Osteoblast (primary cell): ENCODE measurements at places on chromosomes 5 and 9. TPM values are rescaled to one million over a fixed set of nuclear protein-coding genes. Genes with fewer than 3 reads are reported as not detected.

DNA sequence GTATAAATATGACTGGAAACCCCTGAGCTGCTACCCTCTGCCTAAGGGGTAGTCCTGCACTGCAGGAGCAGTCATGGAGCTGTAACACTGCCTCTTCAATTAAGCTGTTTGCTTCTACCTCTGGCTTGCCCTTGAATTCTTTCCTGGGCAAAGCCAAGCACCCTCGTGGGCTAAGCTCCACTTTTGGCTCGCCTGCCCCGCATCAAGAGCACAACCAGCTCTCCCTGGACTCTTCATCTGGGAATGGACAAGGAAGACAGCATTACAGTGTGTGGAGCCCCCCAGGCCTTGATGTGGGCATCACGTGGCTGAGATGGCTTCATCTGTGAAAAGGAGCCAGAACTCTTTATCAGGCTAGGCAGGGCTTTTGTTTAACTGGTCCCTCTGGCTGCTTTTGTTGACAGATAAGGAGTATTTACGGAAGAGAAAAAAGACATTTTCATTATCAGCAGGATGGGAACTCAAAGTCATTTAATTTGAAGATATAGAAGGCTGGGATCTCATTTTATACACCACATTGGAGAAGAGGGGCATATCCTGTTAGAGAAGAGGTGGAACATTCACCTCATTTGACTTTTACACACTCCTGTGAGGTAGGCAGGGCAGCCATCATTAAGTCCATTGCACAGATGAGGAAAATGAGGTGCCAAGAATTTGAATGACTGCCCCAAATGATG, 137.8 kb downstream of the SEMA6A start:
- no peaks in the 10 kb centered on the region for H3K27me3 ChIP-seq
- no peaks in the 10 kb centered on the region for H3K4me1 ChIP-seq
- no peaks in the 10 kb centered on the region for H3K36me3 ChIP-seq

- H3K4me1 ChIP-seq = peaks cover 2% of the 10 kb centered on the region
- H3K27me3 ChIP-seq = no peaks in the 10 kb centered on the region
- no peaks in the 10 kb centered on the region for H3K36me3 ChIP-seq
- no peak overlapping the region for H3K27ac ChIP-seq
- DNase-seq = peak; percentile 53
Measured at GRCh38 chr5:154740483-154740882, 14.7 kb upstream of the LARP1 start.

DNA sequence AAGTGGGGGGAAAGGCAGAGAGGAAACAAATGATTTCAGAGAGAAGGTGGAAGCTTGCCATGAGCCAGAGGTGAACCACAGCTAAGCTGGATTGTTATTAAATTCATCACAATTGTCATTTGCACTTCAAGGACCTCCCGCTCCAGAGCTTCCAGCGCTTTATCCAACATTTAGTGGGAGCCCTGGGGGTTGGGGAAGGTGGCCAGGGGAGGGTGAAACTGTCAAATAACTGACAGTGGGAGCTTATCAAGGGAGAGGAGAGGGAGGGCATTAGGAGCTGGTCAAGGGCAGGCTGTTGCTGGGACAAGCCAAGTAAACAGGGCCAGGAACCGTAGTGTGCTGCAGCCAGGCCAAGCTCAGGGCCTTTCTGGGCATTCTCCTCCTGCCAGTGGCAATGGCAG, 71.5 kb downstream of the SIL1 start:
- H3K4me1 ChIP-seq = peaks cover 8% of the 10 kb centered on the region
- no peak overlapping the region for H3K27ac ChIP-seq
- no peak for DNase-seq
- peaks cover 17% of the 10 kb centered on the region for H3K36me3 ChIP-seq
- no peaks in the 10 kb centered on the region for H3K27me3 ChIP-seq
- H3K4me3 ChIP-seq = no peak overlapping the region

DNA sequence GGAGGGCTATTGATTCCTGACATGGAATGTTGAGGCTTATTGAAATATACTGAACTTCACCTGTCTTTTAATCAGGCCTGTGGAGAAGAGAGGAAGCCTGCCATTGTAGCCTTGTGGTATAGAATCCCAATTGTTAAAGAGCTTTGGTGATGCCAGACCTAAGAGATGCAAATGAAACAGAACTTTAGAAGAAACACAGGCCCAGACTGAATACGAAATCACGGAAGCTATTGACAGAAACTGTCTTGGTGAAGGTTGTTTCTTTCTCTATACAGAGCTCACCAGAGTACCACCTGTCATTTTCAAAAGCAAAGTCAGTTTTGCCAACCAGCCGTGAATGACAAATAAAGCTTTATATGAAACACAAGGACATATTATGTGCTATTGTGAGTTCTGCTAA, 660.3 kb downstream of the ISL1 start:
- H3K36me3 ChIP-seq = no peaks in the 10 kb centered on the region
- no peaks in the 10 kb centered on the region for H3K4me1 ChIP-seq
- H3K27ac ChIP-seq = no peak overlapping the region
- no peak for DNase-seq
- no peaks in the 10 kb centered on the region for H3K27me3 ChIP-seq

- H3K27me3 ChIP-seq = no peaks in the 10 kb centered on the region
- no peaks in the 10 kb centered on the region for H3K36me3 ChIP-seq
- H3K4me3 ChIP-seq = no peak overlapping the region
- peaks cover 31% of the 10 kb centered on the region for H3K4me1 ChIP-seq
Measured at GRCh38 chr5:126355940-126356339, 67.3 kb upstream of the GRAMD2B start.

- H3K4me1 ChIP-seq = no peaks in the 10 kb centered on the region
- H3K27me3 ChIP-seq = no peaks in the 10 kb centered on the region
- no peak overlapping the region for H3K4me3 ChIP-seq
- H3K27ac ChIP-seq = no peak overlapping the region
Measured at GRCh38 chr9:131776473-131776872, 36.6 kb upstream of the RAPGEF1 start.

DNA sequence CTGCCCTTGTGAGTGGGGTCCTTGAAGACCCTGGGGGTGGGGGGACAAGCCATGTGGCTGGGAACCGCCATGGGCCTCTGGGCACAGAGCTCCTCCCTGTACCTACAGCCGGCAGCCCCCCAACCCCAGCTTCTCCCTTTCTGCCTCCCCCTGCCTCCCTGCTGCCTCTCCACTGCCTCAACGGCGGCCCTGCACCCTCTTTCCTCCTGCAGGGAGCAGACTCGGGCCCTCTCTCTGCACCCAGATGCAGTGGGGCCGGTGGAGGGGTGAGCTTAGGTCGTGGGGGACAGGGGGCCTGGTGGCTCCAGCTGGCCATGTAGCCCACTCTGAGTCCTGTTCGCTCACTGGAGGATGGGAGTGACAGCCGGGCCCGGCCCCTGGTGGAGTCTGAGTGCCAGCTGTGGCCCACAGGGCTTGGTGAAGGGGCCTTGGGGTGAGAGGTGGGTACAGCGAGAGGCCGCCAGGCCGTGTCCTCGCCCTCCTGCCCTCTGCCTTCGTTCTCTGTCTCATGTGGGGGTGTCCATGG, 139.3 kb upstream of the COL5A1 start:
- peak; percentile 59 for DNase-seq
- no peaks in the 10 kb centered on the region for H3K36me3 ChIP-seq
- peak overlapping the region; percentile 90 for H3K27ac ChIP-seq
- H3K4me3 ChIP-seq = no peak overlapping the region
- peaks cover 21% of the 10 kb centered on the region for H3K4me1 ChIP-seq

DNA sequence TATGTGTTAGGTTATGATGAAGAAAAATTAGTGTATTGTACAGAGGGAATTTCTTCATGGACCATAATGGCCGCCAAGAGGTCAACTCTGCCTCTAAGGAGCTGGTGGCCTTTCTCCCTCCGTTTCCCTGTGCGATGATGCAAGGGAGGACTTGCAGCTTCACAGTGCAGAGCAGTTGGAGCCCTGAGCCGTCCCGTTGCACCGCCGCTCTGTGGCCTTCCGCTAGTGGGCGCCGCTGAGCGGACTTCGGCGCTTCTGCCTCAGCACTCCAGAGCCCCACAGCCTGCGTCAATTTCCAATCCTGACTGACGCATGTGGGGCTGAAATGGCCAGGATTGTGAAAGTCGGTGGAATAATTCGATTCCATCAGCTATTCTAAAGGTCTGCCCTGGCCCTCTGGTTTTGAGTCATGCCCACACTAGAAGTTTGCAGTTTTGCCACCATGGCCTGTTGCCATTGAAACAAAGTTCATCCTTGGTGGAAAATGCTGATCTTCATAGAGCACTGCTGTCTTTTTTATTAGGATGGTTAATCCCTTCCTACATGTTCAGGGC, 22.7 kb upstream of the LECT2 start:
- H3K27me3 ChIP-seq = no peaks in the 10 kb centered on the region
- no peaks in the 10 kb centered on the region for H3K36me3 ChIP-seq
- peak; percentile 64 for DNase-seq
- no peak overlapping the region for H3K4me3 ChIP-seq
- H3K27ac ChIP-seq = peak overlapping the region; percentile 72
- peaks cover 33% of the 10 kb centered on the region for H3K4me1 ChIP-seq

- no peak overlapping the region for H3K4me3 ChIP-seq
- no peak for DNase-seq
- no peak overlapping the region for H3K27ac ChIP-seq
- no peaks in the 10 kb centered on the region for H3K27me3 ChIP-seq
- no peaks in the 10 kb centered on the region for H3K4me1 ChIP-seq
- H3K36me3 ChIP-seq = no peaks in the 10 kb centered on the region
Measured at GRCh38 chr5:3031733-3032378, 280.4 kb upstream of the IRX2 start.

DNA sequence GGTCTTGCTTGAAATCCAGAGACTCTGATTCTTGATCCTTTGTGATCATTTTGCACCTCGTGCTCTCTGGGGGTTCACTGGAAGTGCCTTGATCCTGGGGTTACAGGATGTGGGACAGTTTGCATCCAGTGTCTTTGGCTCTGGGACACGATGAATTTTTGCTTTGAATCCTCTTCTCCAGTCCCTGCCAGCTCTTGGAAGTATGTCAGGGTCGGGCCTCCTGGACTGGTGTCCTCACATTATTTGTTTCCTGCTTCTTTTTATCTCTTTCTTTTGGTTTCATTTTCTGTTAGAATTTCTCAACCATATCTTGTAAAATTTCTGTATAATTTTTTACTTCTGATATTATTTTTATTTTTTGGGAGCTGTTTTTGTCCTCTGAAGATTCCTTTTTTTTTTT, 34.2 kb downstream of the SECISBP2 start:
- no peaks in the 10 kb centered on the region for H3K27me3 ChIP-seq
- H3K4me3 ChIP-seq = no peak overlapping the region
- H3K27ac ChIP-seq = no peak overlapping the region
- H3K36me3 ChIP-seq = peaks cover 76% of the 10 kb centered on the region
- no peak for DNase-seq

GRCh38 chr5:132071338-132071707, 2.3 kb upstream of the CSF2 start:
- H3K4me3 ChIP-seq = no peak overlapping the region
- peak; percentile 66 for DNase-seq
- peak overlapping the region; percentile 14 for H3K27ac ChIP-seq
- no peaks in the 10 kb centered on the region for H3K27me3 ChIP-seq
- H3K4me1 ChIP-seq = peaks cover 16% of the 10 kb centered on the region

GRCh38 chr5:160075073-160075472, 44.2 kb downstream of the PWWP2A start:
- no peak overlapping the region for H3K27ac ChIP-seq
- H3K4me1 ChIP-seq = no peaks in the 10 kb centered on the region
- no peak for DNase-seq
- H3K27me3 ChIP-seq = no peaks in the 10 kb centered on the region
- no peak overlapping the region for H3K4me3 ChIP-seq

- no peak overlapping the region for H3K4me3 ChIP-seq
- peaks cover 10% of the 10 kb centered on the region for H3K36me3 ChIP-seq
- H3K27ac ChIP-seq = no peak overlapping the region
- H3K4me1 ChIP-seq = no peaks in the 10 kb centered on the region
- DNase-seq = no peak
Measured at GRCh38 chr5:123605822-123606221, 93.8 kb downstream of the CSNK1G3 start.

DNA sequence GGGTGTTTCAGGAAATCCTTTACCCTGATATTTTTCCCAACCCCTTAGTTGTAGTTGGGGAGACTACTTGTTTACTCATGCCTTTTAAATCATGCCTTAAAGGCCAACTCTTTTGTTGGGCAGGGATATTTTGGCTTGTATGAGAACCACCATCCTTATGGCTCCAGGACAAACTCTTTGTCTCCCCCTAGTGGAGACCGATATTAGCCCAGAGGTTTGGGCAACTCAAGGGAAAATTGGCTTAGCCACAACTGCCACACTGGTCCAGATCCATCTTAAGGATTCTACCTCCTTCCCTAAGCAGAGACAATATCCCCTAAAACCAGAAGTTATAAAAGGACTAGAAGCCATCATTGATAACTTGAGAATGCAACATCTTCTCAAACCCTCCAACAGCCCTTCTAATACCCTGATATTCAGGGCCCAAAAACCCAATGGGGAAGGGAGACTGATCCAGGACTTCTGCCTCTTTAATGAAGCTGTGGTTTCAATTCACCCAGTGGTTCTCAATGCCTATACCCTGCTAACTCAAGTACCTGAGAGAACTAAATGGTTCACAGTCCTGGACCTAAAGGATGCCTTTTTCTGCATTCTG, 100.9 kb upstream of the HCN1 start:
- no peaks in the 10 kb centered on the region for H3K27me3 ChIP-seq
- no peak overlapping the region for H3K4me3 ChIP-seq

- no peak overlapping the region for H3K27ac ChIP-seq
- DNase-seq = no peak
- no peaks in the 10 kb centered on the region for H3K36me3 ChIP-seq
- H3K4me1 ChIP-seq = no peaks in the 10 kb centered on the region
- peaks cover 28% of the 10 kb centered on the region for H3K27me3 ChIP-seq
- H3K4me3 ChIP-seq = no peak overlapping the region
Measured at GRCh38 chr5:81188962-81189361, 44.2 kb upstream of the CKMT2 start.

DNA sequence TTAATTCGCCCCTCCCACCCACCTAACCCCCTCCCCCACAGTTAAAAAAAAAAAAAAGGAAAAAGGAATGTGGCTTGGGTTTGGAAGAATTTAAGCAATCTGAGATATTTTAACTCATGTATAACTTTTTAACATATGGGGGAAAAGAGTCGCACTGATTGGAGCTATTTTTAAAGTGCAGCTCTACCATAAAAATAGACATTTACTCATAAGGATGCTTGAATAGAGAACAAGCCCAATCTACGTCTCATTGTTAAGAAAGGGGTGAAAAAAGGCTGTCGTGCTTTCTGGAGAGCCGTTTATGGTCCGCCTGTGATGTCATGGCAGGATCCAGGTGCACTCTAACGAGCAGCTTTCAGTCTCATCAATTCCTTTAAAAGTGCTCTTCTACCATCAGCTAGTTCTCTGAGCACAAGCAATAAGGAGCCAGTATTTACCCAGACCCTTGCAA, 142.4 kb downstream of the ELAVL2 start:
- no peaks in the 10 kb centered on the region for H3K36me3 ChIP-seq
- H3K4me3 ChIP-seq = no peak overlapping the region
- DNase-seq = no peak
- H3K27me3 ChIP-seq = no peaks in the 10 kb centered on the region
- H3K4me1 ChIP-seq = no peaks in the 10 kb centered on the region
- H3K27ac ChIP-seq = no peak overlapping the region

GRCh38 chr5:94218374-94218773, 400.0 kb downstream of the KIAA0825 start:
- no peak overlapping the region for H3K4me3 ChIP-seq
- H3K36me3 ChIP-seq = no peaks in the 10 kb centered on the region
- peak overlapping the region; percentile 81 for H3K27ac ChIP-seq

The THBS4 gene
- total RNA-seq = 0.29 and 0.36 TPM in 2 replicates

The F12 gene
- total RNA-seq = not detected in 2 replicates

The MCC gene
- total RNA-seq = 40.1 and 45.6 TPM in 2 replicates

The SUSD3 gene
- 0.36 and 0.88 TPM in 2 replicates for total RNA-seq

The SV2C gene
- total RNA-seq = not detected in 2 replicates

The CCDC183 gene
- total RNA-seq = under 0.01 TPM in 1 of 2 replicates, not detected in the other

The PDE8B gene
- under 0.01 TPM in 2 replicates for total RNA-seq

The FBXW5 gene
- 143 and 157 TPM in 2 replicates for total RNA-seq

The PTPDC1 gene
- total RNA-seq = 16.8 and 17.0 TPM in 2 replicates

The CRB2 gene
- not detected in 2 replicates for total RNA-seq
